ENCODE measurements at places on chromosomes 7 and 10. TPM values are rescaled to one million over a fixed set of nuclear protein-coding genes. Genes with fewer than 3 reads are reported as not detected.

The OPN4 gene
- total RNA-seq, result not detected

The MYH16 gene
- not detected for total RNA-seq

The LMBR1 gene
- total RNA-seq, result 23.4 TPM

The GSTO2 gene
- total RNA-seq, result 9.6 TPM

GRCh38 chr10:23343591-23344240 is 881 bp downstream of the C10orf67 start:
- no peak overlapping the region for H3K4me3 ChIP-seq
- H3K36me3 ChIP-seq, result no peaks in the 10 kb centered on the region
- H3K27ac ChIP-seq, result no peak overlapping the region
- no peaks in the 10 kb centered on the region for H3K27me3 ChIP-seq

DNA sequence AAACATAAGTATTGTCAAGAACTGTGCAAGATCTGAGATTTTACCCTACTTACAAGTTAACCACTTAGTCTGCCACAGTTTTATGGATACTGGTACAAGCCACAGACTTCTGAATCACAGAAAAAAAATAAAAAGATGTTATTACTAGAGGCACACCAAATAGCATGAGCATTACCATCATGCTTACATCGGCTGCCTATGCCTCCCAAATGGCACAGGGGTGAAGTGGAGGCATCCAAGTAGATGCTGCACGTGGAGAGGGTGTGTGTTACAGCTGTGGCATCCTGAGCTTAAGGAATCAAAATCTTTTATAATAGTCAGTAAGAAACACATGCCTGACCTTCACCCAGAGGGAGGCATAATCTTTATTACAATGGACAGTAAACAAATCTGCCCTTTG is 207.8 kb downstream of the TFEC start:
- H3K27ac ChIP-seq, result no peak overlapping the region
- no peaks in the 10 kb centered on the region for H3K4me1 ChIP-seq
- no peak overlapping the region for H3K4me3 ChIP-seq
- H3K36me3 ChIP-seq, result no peaks in the 10 kb centered on the region
- no peak for DNase-seq
- H3K27me3 ChIP-seq, result no peaks in the 10 kb centered on the region

- H3K27ac ChIP-seq, result no peak overlapping the region
- peaks cover 9% of the 10 kb centered on the region for H3K4me1 ChIP-seq
- no peaks in the 10 kb centered on the region for H3K36me3 ChIP-seq
- peak; percentile 87 for DNase-seq
- H3K27me3 ChIP-seq, result no peaks in the 10 kb centered on the region
These were observed 73.4 kb upstream of the KCNMA1 start for GRCh38 chr10:77710759-77711682.

Measured in body of pancreas (tissue), 4 donors.